Stimulated activated CD8-positive, alpha-beta memory T cell treated with anti-CD3 and anti-CD28 coated beads, Interleukin-15, amount 100 ng/mL, for 4 hours (primary cell): ENCODE measurements at places on chromosomes 3 and 15.

GRCh38 chr3:63937661-63938651 is 25.8 kb upstream of the SCAANT1 start:
- no peak for DNase-seq

DNA sequence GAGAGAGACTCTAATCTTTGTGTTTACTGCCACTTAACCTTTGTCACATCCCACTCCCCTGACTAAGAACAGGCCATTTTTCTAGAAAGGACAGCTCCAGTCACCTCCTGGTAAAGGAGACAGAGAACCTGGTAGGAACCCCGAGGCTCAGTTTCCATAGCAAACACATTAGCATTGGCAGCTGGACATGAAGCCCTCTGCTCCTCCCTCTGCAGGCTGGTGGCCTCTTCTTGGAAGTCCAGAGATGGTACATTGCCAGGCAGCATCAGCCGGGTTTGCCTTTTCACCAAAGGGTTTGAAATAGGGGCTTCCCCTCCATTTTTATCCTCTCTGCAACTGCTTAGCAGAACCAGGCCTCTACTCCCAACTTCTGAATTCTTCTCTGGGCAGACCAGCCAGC is 213.4 kb upstream of the SEMA6D start:
- DNase-seq, result no peak

- DNase-seq, result peak; percentile 51
These were observed 515 bp downstream of the EIF4G1 start for GRCh38 chr3:184314700-184315542.

- no peak for DNase-seq
These were observed 110.8 kb downstream of the MFSD1 start for GRCh38 chr3:158912621-158913020.

DNA sequence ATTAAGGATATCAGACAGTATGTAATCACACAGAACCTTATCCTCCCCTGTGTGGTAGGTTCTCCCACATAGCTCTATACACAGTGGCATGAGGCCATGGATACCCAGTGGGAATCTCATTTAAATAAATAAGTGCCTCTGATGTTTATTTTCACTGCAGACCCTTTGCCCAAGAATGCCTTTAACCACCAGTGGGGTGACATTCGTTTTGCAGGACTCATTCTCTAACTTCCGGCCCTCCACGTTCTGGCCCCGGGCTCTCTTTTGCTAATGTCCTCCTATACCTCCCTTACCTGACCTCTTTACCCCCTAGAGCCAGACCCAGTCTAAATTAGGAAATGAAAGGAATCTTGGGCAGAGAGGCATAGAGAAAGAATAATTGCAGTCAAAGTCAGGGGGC is 8.3 kb downstream of the CCDC80 start:
- DNase-seq, result no peak

- no peak for DNase-seq
These were observed 204.7 kb downstream of the TBL1XR1 start for GRCh38 chr3:176992565-176992964.
